ENCODE measurements at places on chromosomes 3 and 15.

- peaks cover 21% of the 10 kb centered on the region for H3K36me3 ChIP-seq
- H3K4me1 ChIP-seq, result no peaks in the 10 kb centered on the region
- no peak for DNase-seq
- no peaks in the 10 kb centered on the region for H3K27me3 ChIP-seq
Measured at GRCh38 chr3:14460342-14461005, 58.1 kb downstream of the SLC6A6 start.

GRCh38 chr3:6216135-6217026, 644.5 kb upstream of the GRM7 start:
- no peaks in the 10 kb centered on the region for H3K27me3 ChIP-seq
- H3K4me3 ChIP-seq, result no peak overlapping the region
- H3K36me3 ChIP-seq, result no peaks in the 10 kb centered on the region
- H3K27ac ChIP-seq, result no peak overlapping the region
- no peak for DNase-seq

DNA sequence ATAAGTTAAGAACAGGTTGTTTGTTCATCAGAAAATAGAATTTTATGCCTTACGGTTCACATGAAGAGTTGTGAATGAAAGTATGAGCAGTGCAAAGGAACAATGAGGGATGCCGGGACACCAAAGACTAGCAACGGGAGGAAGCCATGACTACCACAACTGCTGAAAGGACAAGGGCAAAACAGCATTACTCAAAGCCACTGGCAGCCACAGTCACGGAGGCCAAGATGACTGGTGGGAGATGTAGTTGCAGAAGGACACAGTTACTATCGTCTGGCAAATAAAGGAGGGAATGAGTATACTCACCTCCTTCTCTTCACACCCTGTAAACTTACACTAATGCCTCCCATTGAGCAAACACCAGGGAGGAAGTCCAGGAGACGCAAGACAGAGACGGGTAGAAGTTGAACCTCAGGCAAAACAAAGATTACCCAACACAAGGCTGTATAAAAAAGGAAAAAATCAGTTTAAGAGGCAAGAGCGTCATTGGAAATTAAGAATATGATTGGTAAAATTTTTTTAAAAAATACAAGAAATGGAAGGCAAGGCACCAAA, 675.5 kb downstream of the FHIT start:
- H3K27ac ChIP-seq, result no peak overlapping the region
- no peak for DNase-seq
- H3K4me1 ChIP-seq, result no peaks in the 10 kb centered on the region

DNA sequence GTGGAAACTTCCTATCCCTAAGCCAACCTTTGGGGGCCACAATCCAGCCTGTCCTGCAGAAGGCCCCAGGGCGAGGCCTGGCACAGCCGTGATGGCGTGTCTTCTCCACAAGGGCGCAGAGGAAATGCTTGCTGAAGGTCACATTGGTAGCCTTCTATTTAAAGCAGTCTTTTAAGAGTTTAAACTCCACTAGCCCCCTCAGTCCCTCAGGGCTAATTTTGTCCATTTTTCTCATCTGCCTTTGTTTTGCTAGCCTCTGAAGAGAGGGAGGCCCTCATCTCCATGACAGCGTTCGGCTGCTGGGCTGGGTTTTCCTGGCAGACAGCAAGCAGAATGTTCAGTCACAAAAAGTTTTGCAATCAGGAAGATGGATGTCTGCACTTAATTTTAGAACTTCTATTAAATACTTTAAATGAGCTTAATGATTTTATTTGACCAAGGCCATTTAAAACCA, 40.8 kb downstream of the RARB start:
- peaks cover 19% of the 10 kb centered on the region for H3K27me3 ChIP-seq
- no peak for DNase-seq
- H3K27ac ChIP-seq, result no peak overlapping the region

GRCh38 chr15:40276927-40277326, 5.9 kb downstream of the ANKRD63 start:
- no peak overlapping the region for H3K4me3 ChIP-seq
- H3K36me3 ChIP-seq, result no peaks in the 10 kb centered on the region
- no peaks in the 10 kb centered on the region for H3K4me1 ChIP-seq
- no peaks in the 10 kb centered on the region for H3K27me3 ChIP-seq
- no peak overlapping the region for H3K27ac ChIP-seq
- DNase-seq, result no peak

DNA sequence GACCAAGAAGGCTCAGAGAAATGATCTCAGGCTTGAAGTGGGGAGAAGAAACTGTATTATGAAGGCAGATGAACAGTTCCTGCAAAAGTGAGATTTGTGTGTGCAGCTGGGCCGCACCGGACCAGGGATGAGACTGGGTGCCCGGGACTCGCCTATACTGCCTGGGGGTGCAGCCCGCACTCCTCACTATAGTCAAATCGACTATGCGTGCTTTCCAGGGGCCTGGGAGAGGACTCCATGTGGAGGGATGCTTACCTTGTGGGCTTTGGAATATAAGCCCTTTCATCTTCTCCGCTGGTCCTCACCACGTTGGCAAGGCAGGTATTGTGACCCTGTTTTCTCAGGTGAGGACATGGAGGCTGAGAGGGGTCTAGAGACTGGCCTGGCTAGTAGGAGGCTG, 32.9 kb upstream of the APOD start:
- DNase-seq, result no peak
- H3K36me3 ChIP-seq, result no peaks in the 10 kb centered on the region
- no peak overlapping the region for H3K4me3 ChIP-seq
- H3K4me1 ChIP-seq, result no peaks in the 10 kb centered on the region
- no peak overlapping the region for H3K27ac ChIP-seq

DNA sequence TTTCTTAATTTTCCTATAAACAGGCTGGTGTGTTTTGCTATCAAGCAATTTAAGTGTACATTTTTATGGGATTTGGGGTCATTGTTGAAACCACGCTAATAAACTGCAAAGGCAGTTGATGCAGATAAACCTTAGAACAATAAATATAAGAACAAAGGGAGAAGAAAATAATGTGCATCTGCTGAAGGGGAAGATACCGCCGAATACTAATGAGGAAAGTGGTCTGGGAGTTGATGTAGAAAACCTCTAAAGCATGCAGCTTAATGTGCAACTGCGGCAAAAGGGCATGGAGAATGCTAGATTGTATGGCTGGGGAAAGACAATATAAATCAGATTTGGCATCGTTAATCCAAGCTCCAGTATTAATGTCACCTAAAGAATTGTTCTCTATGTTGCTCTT, 29.8 kb upstream of the CHL1 start:
- no peaks in the 10 kb centered on the region for H3K36me3 ChIP-seq
- H3K27me3 ChIP-seq, result no peaks in the 10 kb centered on the region
- H3K4me1 ChIP-seq, result no peaks in the 10 kb centered on the region
- H3K4me3 ChIP-seq, result no peak overlapping the region

GRCh38 chr3:85050821-85051220, 92.0 kb downstream of the CADM2 start:
- H3K27me3 ChIP-seq, result no peaks in the 10 kb centered on the region
- no peak overlapping the region for H3K4me3 ChIP-seq
- no peaks in the 10 kb centered on the region for H3K4me1 ChIP-seq

- H3K27ac ChIP-seq, result no peak overlapping the region
- no peak for DNase-seq
- H3K4me3 ChIP-seq, result no peak overlapping the region
- no peaks in the 10 kb centered on the region for H3K36me3 ChIP-seq
- H3K27me3 ChIP-seq, result no peaks in the 10 kb centered on the region
Measured at GRCh38 chr3:149402481-149402880, 25.0 kb upstream of the TM4SF1 start.

DNA sequence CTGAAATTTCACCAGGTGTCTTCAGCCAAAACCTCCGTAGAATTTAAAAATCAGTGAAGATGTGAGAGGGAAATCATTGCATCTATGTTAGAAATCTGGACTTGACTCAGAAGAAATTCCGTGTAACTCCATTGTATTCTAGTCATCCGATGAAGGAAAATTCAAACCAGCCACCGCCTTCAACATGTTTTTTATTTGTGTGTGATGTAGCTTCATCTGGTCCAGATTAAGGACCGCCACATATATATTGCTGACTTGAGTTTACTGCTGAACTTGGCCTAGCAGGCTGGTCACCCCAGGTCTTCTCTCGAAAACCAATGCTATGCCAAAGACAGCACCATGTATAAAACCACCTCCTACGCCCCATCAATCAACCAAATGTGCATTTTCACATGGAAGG, 120.9 kb downstream of the FOXP1 start:
- no peaks in the 10 kb centered on the region for H3K36me3 ChIP-seq
- no peak overlapping the region for H3K27ac ChIP-seq
- H3K4me1 ChIP-seq, result no peaks in the 10 kb centered on the region
- no peak overlapping the region for H3K4me3 ChIP-seq

- H3K4me3 ChIP-seq, result no peak overlapping the region
- DNase-seq, result no peak
- no peak overlapping the region for H3K27ac ChIP-seq
- peaks cover 61% of the 10 kb centered on the region for H3K36me3 ChIP-seq
- peaks cover 6% of the 10 kb centered on the region for H3K4me1 ChIP-seq
Measured at GRCh38 chr3:45098310-45098709, 47.9 kb downstream of the CDCP1 start.

DNA sequence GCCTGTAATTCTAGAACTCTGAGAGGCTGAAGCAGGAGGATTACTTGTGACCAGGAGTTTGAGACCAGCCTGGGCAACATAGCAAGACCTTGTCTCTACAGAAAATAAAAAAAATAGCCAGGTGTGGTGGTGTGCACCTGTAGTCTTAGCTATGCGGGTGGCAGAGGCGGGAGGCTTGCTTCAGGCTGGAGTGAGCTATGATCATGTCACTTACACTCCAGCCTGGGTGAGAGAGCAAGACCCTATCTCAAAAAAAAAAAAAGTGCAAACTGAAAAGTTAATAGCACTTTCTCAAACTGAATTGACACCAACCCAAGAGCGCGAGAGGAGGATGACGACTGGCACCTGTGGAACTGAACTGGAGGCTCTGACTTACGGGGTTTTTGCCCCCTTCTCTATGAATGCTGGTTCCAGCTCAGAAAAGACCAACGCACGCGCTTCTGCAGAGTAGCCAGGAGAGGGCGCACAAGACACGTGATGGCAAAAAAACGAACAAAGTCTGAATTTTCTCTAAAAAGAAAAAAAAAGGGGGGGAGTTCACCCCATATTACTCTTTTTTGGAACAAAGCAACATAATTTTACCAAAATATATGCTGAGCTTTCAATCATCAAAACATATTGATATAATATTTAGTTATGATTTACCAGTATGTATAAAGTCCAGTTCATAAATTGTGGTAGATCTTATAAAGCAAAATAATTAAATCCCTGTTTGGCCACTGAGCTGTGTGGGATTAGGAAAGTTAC, 23.7 kb downstream of the CFAP92 start:
- 0 out of 2 replicates have a peak, but pooled peaks cover 3% of the 10 kb centered on the region for H3K4me1 ChIP-seq
- no peak overlapping the region for H3K27ac ChIP-seq
- no peak overlapping the region for H3K4me3 ChIP-seq
- DNase-seq, result peak; percentile 15
- H3K27me3 ChIP-seq, result no peaks in the 10 kb centered on the region
- no peaks in the 10 kb centered on the region for H3K36me3 ChIP-seq

DNA sequence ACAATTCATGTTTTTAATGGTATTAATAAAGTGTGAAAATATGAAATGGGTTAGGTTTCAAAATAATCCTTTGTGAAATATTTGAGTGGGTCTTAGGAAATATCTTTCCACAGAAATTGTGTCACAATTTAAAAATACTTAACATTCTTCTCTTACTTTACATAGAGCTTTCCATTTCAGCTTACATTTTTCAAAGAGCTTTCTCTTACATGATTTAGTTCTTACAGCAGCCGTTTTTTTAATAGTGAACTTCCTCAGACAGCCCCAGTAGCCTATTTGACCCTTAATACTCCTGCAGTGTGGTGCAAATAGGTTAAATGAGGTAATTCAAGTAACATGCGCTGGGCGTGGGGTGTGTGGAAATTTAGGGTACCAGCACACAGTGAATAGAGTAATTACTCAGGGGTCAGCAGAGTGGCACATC, 21.8 kb downstream of the P2RY12 start:
- H3K4me1 ChIP-seq, result no peaks in the 10 kb centered on the region
- no peaks in the 10 kb centered on the region for H3K27me3 ChIP-seq
- DNase-seq, result no peak
- H3K27ac ChIP-seq, result no peak overlapping the region

- H3K36me3 ChIP-seq, result no peaks in the 10 kb centered on the region
- no peaks in the 10 kb centered on the region for H3K4me1 ChIP-seq
- no peak overlapping the region for H3K27ac ChIP-seq
- no peak overlapping the region for H3K4me3 ChIP-seq
- DNase-seq, result no peak
- H3K27me3 ChIP-seq, result no peaks in the 10 kb centered on the region
Measured at GRCh38 chr3:123780656-123781055, 103.5 kb downstream of the MYLK start.

DNA sequence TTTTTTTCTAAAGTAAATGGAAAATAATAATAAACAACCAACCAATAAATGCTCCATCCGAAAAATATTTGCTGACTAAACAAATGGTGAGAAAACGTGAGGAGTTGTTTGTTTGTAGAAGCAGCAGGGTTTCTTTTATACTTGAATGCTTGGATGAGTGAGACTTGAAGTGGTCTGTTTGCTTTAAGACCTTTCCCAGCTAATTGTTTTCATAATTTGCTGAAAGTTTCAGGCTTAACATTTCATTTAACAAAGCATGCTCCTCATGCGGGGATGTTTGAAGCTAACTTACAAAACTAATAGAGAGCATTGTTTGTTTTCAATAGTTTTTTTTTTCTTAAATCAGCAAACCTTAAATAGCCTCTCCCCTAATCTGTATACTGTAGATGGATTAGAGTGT, 484.6 kb downstream of the ROBO2 start:
- H3K4me3 ChIP-seq, result no peak overlapping the region
- H3K36me3 ChIP-seq, result no peaks in the 10 kb centered on the region
- no peak for DNase-seq
- no peaks in the 10 kb centered on the region for H3K4me1 ChIP-seq
- no peaks in the 10 kb centered on the region for H3K27me3 ChIP-seq

DNA sequence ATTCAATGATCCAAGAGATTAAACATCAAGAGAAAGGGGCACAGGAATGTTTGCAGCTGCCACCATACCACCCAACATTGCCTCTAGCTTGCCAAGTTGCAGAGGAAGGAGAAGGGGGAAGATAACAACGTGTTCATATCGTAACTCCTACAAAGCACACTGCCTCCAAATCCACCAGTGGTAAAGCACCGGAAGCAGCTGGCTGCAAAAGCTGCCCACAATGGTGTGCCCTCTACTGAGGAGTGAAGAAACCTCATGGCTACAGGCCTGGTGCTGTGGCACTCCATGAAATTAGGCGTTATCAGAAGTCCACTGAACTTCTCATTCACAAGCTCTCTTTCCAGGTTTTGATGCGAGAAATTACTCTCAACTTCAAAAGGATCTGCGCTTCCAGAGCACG, 263.9 kb upstream of the STT3B start:
- no peaks in the 10 kb centered on the region for H3K4me1 ChIP-seq
- H3K27me3 ChIP-seq, result no peaks in the 10 kb centered on the region
- H3K4me3 ChIP-seq, result no peak overlapping the region
- H3K27ac ChIP-seq, result no peak overlapping the region
- DNase-seq, result no peak
- no peaks in the 10 kb centered on the region for H3K36me3 ChIP-seq

GRCh38 chr15:80123034-80123433, 29.8 kb upstream of the FAH start:
- H3K36me3 ChIP-seq, result no peaks in the 10 kb centered on the region
- no peak for DNase-seq

GRCh38 chr15:100602823-100603393, 519 bp downstream of the ASB7 start:
- DNase-seq, result no peak
- peak overlapping the region; percentile 62 for H3K27ac ChIP-seq
- peak overlapping the region; percentile 73 for H3K4me3 ChIP-seq
- peaks cover 14% of the 10 kb centered on the region for H3K4me1 ChIP-seq
